Uterus (tissue), 4 donors: ENCODE measurements at places on chromosomes 5 and 9. TPM values are rescaled to one million over a fixed set of nuclear protein-coding genes. Genes with fewer than 3 reads are reported as not detected.

- DNase-seq: peak; percentile 32
These were observed 41.3 kb downstream of the UGCG start for GRCh38 chr9:111937781-111938426.

The PPP3R2 gene
- not detected for total RNA-seq

The DPYSL3 gene
- 175 TPM for total RNA-seq

The PDE8B gene
- total RNA-seq: 54.4 TPM

The ADRB2 gene
- 3.0 TPM for total RNA-seq

The F2RL2 gene
- total RNA-seq: 1.3 TPM
